ENCODE measurements at places on chromosomes 3 and 15. TPM values are rescaled to one million over a fixed set of nuclear protein-coding genes. Genes with fewer than 3 reads are reported as not detected.
A peak's percentile ranks its signal among the peaks of the same experiment; 100 is the strongest.

The IL5RA gene
- under 0.01 TPM for total RNA-seq

DNA sequence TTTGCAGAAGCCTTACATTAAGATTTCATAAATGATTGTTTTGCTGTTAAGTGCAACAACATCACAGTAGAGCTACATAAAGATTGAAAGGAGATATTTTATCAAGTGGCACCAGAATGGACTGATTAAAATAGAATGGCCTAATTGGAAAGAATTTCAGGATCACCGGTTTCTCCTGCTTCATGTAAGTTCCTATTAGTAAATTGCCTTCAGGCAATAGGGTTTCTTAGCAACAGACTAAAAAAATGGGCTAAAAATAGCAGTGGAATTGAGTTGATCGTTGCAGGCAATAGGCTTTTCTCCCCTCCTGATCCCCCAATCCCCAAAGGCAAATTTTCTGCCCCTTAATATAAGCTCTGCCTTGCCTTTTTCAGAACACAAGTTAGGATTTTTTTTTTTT is 917 bp downstream of the LNP1 start:
- no peak for DNase-seq

The HTR3E gene
- total RNA-seq: not detected

DNA sequence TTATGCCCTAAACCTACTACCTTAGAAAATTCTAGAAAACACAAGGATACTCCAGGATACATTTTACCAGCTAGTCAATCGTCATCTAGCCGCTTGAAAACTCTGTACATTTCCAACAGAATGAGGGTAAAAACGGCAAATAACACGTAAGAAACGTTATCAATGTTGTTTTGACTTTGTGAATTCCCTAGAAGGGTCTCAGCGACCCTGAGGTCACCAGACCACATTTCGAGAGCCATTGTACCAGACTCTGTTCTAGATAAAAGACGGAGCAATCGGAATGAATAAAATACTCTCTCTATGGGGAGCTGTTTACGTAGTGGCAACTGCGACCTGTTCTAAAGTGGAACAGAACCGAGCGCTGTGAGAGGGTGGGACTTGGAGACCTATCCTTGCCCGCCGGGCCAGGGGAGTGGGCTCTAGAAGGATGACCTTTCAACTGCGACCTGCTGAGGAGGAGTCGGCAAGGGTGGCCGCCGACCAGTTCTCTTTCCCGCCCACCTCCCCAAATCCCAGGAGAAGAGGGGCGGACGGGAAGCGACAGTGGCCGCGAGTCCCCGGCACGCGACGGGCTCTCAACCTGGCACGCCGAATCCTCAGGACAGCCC is 778 bp upstream of the AP4E1 start:
- DNase-seq: peak; percentile 30

DNA sequence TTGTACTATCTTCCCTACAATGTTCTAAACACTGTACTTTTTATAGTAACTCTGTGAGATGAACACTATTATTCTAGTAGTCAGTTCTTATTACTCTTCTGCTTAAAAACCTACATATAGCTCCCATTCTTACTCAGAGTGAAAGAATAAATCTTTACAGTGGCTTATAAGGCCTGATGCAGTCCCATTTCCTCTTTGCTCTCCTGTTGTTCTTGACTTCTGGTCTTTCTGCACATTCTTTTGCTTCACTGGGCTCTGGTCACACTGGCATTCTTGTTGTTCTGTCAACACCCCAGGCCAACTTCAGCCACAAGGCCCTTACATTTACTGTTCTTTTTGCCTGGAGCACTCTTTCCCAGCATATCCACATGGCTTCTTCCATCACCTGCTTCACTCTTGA is 58.2 kb upstream of the TP63 start:
- DNase-seq: no peak

DNA sequence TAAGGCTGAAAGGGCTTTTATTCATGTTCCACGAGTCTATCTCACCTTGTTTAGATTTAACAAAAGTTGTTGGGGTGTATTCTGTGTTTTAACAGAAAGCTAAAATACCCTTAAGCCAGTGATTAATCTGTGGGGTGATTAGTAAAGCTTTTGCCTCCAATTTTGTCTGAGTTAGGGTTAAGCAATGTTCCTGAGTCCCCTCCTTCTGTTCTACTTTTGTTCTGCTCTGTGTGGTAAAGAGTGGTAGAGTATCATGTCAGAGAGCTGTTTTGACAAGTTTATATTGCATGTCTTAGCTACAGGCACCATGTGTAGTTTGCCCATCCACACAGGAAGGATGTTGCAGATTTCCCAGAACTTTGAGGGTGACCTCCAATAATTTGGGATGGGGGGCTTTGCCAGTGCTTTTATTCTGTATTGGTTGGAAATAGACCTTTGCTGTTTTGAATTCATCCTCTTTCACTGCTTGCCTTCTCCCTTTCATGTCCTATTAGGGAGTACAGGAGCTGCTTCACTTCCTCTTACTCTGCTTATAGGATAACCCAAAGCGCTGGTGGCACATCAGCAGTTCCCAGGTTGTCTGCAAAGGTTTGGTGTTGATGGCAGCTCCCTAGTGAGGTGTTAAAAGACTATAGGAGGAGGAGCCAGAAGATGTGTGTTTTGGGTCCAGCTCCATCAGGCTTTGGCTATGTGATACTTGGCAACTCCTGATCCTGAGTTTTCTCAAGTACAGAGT is 7.4 kb downstream of the PDE8A start:
- no peak for DNase-seq

GRCh38 chr15:39889601-39890000 is 30.5 kb downstream of the GPR176 start:
- no peak for DNase-seq

The FAM3D gene
- not detected for total RNA-seq

DNA sequence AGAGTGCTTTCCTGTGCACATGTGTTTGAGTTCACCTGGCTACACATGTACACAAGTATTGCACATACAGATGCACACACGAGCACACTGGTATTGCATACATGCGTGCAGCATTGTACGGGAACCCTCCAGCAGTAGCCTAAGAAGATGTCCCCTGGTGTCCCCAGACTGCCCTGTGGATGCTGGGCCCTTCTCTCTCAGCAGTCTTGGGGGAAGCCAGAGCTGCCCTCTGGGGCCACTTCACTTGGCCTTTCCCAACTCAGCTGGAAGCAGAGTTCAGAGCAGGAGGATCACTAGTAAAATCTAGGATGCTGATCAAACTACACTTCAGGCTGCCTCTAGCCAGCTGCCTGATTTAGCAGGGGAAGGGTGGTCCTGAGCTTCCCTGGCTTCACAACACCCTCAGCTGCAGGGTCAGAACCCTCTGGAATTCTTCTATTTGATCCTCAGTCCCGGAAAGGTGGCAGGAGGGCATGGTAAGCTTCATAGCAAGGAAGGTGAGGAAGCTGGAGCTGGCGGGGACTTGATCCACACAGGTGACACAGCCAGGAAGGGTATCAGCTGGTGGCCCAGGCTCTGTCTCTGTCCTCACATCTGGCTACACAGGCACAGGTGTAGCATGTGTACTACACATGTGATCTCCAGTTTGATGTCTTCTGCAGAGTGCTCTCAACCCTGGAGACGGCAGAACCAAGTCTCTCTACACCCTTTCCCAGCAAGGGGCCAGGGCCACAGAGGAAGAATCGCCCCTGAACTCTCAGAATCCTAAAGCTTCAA is 36.5 kb downstream of the KLF15 start:
- no peak for DNase-seq

The SPATA12 gene
- not detected for total RNA-seq

GRCh38 chr3:126731044-126731443 is 27.0 kb downstream of the CHCHD6 start:
- no peak for DNase-seq

The ZPLD1 gene
- not detected for total RNA-seq

DNA sequence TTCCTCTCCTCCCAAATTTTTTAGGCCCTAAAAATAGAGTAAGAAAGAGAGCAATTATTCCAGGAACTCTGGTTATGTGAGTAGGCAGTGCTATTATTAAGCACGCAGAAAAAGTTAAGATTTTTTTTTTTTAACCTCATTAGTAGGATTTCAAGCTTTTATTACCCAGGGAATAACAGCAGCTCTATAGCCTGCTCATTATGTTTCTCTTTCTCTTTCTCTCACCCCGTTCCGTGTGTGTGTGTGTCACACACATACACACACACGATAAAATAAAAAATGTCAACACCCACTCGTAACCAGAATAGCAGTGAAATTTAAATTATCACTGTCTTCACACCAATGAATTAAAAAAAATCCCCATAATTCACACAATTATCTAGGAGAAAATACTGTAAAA is 30.3 kb downstream of the GADL1 start:
- DNase-seq: no peak

DNA sequence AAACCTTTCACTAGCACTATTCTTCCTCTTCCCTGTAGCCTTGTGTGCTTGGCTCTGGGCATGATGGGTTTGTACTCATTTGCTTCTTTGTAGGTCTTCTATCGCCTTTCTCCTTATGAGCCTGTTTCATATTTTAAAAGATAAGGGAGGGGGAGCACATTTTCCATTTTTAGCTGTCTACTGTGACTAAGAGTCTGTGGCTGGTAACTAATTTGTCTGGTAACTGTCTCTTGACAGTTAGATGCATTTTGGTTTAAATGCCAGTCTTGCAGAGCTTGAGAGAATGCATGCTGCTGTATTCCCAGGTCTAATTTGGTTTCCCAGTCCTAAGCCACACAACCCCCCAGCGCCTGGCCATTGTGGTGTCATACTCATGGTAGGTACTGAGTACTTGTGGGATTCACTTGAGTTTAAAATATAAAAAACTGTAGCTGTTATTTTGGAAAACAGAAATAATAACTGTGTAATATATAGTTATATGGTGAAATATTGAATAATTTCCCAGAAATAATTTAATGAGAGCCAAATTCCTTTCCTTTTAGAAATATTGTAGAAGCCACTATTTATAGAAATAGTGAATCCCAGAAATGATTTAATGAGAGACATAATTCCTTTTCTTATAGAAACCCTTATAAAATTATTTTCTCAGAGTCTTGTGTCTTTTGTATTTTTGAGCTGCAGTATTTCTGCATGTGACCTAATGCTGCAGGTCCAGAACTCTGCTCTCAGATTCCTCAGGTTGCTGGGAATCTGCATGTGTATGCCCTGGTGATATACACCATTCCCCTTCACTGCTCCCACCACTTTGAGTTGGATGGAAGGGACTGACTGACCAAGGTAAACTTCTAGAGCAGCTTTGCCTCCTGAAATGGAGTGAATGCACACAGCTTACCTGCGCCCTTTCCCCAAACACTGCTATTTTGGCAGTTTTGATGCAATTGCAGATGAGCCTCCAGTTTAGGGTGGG is 13.9 kb upstream of the GPR171 start:
- no peak for DNase-seq

DNA sequence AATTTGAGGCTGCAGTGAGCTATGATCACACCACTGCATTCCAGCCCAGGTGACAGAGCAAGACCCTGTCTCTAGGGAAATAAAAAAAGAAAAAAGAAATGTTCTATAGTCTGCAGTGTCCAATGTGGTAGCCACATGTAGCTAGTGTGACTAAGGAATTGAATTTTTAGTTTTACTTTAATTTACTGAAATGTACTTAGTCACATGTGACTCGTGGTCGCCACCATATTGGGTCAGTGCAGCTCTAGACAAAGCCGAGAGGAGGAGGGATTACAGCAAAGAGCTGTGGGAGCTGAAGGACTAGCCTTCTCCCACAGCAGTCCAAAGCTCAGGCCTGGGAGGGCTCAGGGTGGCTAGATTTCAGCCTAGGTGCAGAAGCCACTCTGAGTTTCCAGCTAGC is 65.9 kb upstream of the NTRK3 start:
- no peak for DNase-seq

The MKRN2OS gene
- total RNA-seq: not detected

DNA sequence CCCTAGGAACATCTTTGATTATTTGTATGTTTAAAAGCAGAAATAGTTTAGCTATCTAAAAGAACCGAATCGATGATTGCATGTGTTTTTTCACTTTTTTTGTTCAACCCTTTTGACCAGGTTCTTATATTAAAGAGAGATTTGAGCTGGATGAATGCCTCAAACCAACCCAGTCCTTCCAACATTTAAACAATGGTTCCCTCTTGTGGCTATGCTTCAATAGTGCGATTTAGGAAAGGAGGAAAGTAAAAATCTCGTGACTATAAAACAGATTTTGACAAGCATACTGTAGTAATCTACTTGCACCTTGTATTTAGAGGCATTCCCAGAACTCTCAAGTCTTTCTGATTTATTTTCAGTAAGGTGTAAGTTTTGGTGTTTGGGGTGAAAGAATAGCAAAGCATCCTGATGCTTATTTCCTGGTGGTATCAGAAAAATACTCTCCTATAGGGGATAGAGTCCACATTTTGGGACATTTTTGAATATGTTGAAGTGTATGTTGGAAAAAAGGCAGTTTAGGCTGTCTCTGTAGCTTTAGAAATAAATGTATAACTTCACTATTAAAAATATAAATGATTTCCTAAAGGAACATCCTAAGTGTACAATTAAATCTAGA is 159.6 kb upstream of the KCNH8 start:
- peak; percentile 22 for DNase-seq

- no peak for DNase-seq
Measured at GRCh38 chr3:74507691-74508090, 106.8 kb downstream of the CNTN3 start.

DNA sequence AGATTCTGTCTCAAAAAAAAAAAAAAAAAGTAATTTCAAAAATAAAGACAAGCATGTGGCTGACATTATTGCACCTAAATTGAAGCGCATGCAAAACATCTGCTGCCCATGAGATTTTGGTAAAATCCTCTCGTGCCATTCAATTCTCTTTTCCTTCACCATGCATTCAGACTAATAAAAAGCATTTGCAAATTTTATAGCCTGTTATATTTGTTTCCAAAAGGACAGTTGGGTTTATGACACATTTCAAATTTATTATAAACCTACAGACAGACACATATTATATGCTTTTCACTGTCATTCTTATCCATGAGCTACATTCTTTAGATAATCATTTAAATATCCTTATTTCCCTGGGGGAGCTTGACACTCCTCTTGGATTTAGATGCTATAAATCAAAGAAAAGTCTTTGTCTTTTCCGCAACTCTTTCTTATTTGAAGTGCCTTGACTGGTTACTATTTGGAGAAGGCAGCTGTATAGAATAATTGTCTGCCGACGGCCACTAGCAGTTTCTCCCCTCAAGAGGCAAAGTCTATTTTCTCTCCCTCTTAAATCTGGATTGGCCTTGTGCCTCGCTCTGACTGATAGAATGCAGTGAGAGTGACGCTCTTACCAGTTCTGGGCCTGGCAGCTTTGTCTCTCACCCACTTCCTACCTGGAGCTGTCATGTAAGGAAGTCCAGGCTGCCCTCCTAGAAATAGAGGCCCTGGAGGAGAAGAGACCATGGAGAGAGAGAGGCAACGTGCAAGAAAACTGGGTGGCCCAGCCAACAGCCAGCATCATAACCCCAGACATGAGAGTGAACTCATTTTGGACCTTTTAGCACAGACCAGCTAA is 6.8 kb upstream of the LRIG1 start:
- DNase-seq: no peak

GRCh38 chr15:66700412-66700801 is 1.6 kb upstream of the SMAD6 start:
- DNase-seq: no peak

The SLC27A2 gene
- 1.6 TPM for total RNA-seq

DNA sequence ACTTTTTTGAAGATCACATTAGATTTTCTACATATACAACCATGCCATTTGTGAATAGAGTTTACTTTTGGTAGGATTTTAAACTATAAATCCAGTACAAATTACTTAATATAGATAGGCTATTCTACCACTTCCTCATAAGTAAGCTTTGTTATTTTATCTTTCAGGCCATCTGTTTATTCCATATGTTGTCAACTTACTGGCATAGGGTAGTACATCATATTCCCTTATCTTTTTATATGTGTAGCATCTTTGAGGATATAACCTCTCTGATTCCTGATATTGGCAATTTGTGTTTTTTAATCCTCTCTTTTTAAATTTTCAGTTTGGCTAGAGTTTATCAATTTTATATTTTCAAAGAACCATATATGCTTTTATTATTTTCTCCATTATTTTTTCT is 515.4 kb downstream of the DIPK2A start:
- no peak for DNase-seq

Measured in frontal cortex (tissue), 4 donors.